ENCODE measurements at places on chromosomes 1 and 21. TPM values are rescaled to one million over a fixed set of nuclear protein-coding genes. Genes with fewer than 3 reads are reported as not detected.
A peak's percentile ranks its signal among the peaks of the same experiment; 100 is the strongest.

DNA sequence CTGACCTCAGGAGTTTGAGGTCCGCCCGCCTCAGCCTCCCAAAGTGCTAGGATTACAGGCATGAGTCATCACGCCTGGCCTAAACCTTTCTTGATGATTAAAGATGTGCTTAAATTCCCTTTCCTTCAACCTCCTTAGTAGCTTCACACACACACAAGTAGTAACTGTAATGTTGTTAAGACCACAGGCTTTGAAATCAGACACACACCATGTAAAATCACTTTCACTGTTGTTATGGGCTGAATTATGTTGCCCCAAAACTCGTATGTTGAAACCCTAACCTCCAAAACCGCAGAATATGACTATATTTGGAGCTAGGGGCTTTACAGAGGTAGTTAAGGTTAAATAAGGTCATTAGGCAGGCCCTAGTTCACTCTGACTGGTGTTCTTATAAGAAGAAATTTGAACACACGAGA, 180.2 kb downstream of the NR5A2 start:
- no peak overlapping the region for H3K4me3 ChIP-seq
- H3K27me3 ChIP-seq, result no peaks in the 10 kb centered on the region
- no peak for DNase-seq
- no peak overlapping the region for H3K27ac ChIP-seq
- H3K4me1 ChIP-seq, result no peaks in the 10 kb centered on the region

DNA sequence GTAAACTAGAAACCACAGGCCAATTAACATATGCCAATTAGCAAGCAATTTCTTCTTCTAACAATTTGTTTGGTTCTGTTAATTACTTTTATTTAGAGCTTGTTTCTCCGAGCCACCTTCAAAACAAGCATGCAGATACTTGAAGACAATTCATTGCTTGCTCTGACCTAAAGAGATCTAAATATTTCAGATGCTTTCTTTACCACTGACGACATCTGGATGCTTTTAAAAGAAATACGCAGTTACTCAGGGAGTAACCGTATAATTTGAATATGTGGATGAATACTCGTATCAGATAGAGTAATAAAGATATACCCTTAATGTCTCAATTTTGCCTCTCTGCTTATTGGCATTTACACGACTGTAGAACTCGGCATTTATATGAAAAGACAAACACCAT, 390.0 kb downstream of the DISC1 start:
- H3K4me3 ChIP-seq, result no peak overlapping the region
- H3K27me3 ChIP-seq, result no peaks in the 10 kb centered on the region
- DNase-seq, result no peak
- H3K4me1 ChIP-seq, result peaks cover 9% of the 10 kb centered on the region

DNA sequence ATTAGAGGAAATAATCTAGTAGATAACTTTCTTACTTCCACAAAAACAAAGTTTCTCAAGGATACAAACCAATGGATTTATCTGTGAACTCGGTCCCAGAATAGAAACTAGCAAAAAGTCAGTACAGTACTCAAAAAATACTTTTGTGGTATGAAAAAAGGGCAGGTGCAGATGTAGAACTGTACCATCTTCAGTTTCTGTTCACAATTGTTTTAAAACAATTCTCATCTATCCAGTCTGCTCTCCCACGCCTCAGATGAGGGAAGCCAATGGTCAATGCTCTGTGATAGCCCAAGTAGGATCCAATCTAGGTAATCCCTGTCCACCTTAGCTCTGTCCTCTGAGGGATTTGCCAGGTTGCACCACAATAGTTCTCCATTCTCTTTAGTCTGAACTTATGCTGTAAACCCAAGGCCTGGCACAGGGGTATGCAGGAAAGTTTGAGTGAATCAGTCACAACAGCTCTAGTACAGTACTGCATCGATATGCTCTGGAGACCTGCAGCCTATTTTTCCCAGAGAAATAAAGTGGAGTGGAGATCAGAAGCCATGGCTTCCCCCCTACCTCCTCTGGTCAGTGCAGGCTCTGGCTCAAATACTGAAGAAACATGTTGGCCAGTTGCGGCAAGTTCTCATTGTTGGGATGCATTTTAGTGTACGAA, 1.4 kb downstream of the KTI12 start:
- H3K27me3 ChIP-seq, result peaks cover 4% of the 10 kb centered on the region
- H3K4me3 ChIP-seq, result peak overlapping the region; percentile 93
- H3K4me1 ChIP-seq, result peaks cover 12% of the 10 kb centered on the region
- peak overlapping the region; percentile 64 for H3K27ac ChIP-seq
- H3K36me3 ChIP-seq, result no peaks in the 10 kb centered on the region

- no peak overlapping the region for H3K4me3 ChIP-seq
- H3K4me1 ChIP-seq, result peaks cover 33% of the 10 kb centered on the region
- DNase-seq, result no peak
These were observed 60.9 kb downstream of the PRDM2 start for GRCh38 chr1:13760921-13761320.

DNA sequence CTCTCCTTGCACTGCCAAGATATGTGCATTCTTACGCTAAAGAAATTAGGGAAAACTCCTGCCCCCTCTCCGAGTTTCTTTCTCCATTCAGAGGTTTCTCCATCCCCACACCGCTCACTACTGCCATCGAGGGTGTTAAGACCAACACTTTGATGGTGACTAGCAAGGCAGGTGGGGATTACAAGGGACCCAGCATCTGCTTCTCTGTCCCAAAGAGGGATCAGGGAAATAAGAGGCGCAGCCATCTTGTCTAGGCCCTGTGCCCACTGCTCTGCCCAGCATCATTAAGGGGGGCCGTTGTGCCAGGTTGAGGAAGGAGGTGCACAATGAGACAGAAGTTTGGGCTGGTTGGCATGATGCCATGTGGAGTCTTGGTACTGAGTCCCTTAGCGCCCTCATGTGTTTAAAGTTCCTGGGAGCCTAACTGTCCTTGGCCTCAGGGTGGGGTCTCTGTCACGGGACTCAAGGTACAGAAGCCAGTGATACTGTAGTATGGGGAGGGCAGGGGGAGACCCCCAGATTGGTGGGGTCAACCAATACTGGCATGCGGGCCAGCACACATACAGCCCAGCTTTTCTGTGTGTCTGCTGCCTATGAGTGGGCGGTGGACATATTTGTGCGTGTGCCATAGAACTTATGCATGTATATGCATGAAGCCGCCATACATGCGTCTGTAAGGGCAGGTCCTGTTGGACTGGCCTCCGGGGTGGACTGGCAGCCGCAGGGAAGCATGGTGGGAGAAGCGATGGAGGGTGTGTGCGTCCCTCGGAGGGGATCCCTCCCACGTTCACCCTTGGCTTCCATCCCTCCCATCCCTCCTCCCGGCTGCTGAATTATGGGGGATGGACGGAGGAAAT, 5.5 kb downstream of the EFNA3 start:
- no peaks in the 10 kb centered on the region for H3K36me3 ChIP-seq
- H3K4me1 ChIP-seq, result peaks cover 23% of the 10 kb centered on the region
- H3K27ac ChIP-seq, result no peak overlapping the region
- no peak for DNase-seq

GRCh38 chr1:50959303-50959912, 659 bp downstream of the FAF1 start:
- H3K4me1 ChIP-seq, result peaks cover 10% of the 10 kb centered on the region
- DNase-seq, result no peak
- H3K27ac ChIP-seq, result peak overlapping the region; percentile 89
- peaks cover 8% of the 10 kb centered on the region for H3K27me3 ChIP-seq
- no peaks in the 10 kb centered on the region for H3K36me3 ChIP-seq
- H3K4me3 ChIP-seq, result peak overlapping the region; percentile 95

GRCh38 chr1:74629283-74629682, 44.3 kb downstream of the ERICH3 start:
- peak overlapping the region; percentile 68 for H3K4me3 ChIP-seq
- H3K36me3 ChIP-seq, result no peaks in the 10 kb centered on the region
- H3K4me1 ChIP-seq, result peaks cover 27% of the 10 kb centered on the region
- H3K27me3 ChIP-seq, result peaks cover 3% of the 10 kb centered on the region

- peak overlapping the region; percentile 51 for H3K4me3 ChIP-seq
- peak; percentile 47 for DNase-seq
- no peaks in the 10 kb centered on the region for H3K27me3 ChIP-seq
- no peak overlapping the region for H3K27ac ChIP-seq
- peaks cover 2% of the 10 kb centered on the region for H3K4me1 ChIP-seq
These were observed 29.0 kb downstream of the SPEN start for GRCh38 chr1:15876357-15877055.

Gene TESK2
- total RNA-seq, result 3.3 TPM

Gene NRDC
- 127 TPM for total RNA-seq

DNA sequence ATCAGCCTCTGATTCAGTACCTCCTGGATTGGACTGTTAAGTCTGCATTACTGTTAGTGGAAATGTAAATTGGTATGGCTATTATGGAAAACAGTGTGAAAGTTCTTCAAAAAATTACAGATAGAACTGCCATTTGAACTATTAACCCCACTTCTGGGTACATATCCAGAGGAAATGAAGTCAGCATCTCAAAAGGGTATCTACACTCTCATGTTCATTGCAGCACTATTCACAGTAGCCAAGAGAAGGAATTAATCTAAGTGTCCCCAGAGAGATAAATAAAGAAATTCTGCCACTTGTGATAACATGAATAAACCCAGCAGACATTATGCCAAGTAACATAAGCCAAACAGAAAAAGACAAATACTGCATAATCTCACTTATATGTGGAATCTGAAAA, 676.0 kb downstream of the PLA2G4A start:
- DNase-seq, result no peak
- H3K27ac ChIP-seq, result no peak overlapping the region
- no peak overlapping the region for H3K4me3 ChIP-seq
- no peaks in the 10 kb centered on the region for H3K36me3 ChIP-seq

DNA sequence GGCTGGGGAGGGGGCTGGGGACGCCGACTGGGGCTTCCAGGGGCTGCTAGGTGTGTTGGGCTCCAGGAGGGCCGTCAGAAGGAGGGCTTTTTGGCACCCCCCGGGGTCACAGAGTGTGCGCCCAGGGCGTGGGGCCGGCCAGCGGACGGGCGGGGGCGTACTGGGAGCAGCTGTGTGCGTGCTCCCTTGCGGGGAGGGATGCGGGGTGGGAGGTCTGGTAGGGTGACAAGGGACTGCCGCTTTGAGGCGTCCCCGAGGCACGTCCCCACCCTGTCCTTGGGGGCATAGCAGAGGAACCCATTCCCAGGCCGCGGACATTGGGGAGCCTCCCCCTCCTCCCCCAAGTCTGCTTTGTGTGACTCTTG, 1.1 kb downstream of the FOXO6 start:
- peaks cover 7% of the 10 kb centered on the region for H3K27me3 ChIP-seq
- DNase-seq, result no peak
- H3K4me3 ChIP-seq, result peak overlapping the region; percentile 84
- peaks cover 46% of the 10 kb centered on the region for H3K4me1 ChIP-seq
- no peaks in the 10 kb centered on the region for H3K36me3 ChIP-seq

Gene COL16A1
- total RNA-seq, result 52.2 TPM

- DNase-seq, result no peak
- peaks cover 11% of the 10 kb centered on the region for H3K27me3 ChIP-seq
- H3K27ac ChIP-seq, result no peak overlapping the region
- H3K4me1 ChIP-seq, result no peaks in the 10 kb centered on the region
These were observed 8.1 kb upstream of the TSPAN1 start for GRCh38 chr1:46166521-46167462.

DNA sequence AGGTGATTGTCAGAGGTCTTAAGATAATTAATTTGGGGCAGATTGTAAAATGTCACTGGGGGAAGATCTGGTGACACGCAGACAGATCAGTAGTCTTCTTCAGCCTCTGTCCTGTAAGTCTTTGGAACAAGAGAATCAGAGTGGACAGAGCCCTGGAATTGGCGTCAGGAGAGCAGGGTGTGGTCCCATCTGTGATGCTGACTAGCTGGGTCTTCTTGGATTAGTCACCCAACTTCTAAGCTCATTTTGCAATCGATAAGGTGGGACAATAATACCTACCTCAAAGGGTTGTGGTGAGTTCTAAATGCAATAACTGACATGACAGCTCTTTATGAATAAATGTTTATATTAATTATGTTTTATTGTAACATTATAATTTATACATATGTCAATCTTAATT, 4.8 kb downstream of the FASLG start:
- no peak overlapping the region for H3K4me3 ChIP-seq
- H3K27ac ChIP-seq, result no peak overlapping the region
- no peaks in the 10 kb centered on the region for H3K36me3 ChIP-seq
- no peaks in the 10 kb centered on the region for H3K4me1 ChIP-seq
- H3K27me3 ChIP-seq, result no peaks in the 10 kb centered on the region

- peak overlapping the region; percentile 92 for H3K4me3 ChIP-seq
- H3K27ac ChIP-seq, result peak overlapping the region; percentile 90
- peaks cover 6% of the 10 kb centered on the region for H3K27me3 ChIP-seq
- no peaks in the 10 kb centered on the region for H3K36me3 ChIP-seq
- peak; percentile 78 for DNase-seq
- H3K4me1 ChIP-seq, result peaks cover 12% of the 10 kb centered on the region
These were observed 296 bp upstream of the RNPEP start for GRCh38 chr1:201982082-201982622.

Gene CD84
- not detected for total RNA-seq

DNA sequence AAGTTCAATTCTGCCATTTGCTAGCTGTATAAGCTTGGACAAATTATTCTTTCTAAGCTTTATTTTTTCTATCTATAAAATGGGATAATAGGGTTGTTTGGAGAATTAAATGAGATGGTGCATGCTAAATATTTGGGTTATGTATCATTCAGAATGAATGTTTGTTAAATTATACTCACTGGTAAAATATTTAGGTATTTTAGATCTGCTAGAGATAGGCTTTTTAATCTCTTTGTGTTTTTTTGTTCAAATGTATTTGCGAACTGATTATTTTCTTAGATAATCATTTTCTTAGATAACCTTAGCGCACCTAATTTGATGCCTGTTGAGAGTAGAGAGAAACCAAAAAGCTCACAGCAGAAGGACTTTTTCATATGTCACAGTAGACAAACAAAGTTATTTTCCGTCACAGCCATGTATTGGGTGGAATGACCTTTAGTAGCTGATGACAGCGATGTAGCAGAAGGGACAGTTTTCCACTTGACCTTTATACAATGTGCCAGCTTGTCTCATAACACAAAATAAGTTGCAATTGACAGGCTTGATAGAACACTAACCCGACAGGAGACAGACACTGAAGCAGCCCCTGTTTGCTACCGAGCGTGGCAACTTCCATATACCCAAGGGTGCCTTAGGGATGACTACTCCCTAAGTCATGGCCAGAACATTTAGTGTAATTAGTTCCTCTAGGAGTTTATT, 93.0 kb downstream of the DISC1 start:
- DNase-seq, result no peak
- peaks cover 4% of the 10 kb centered on the region for H3K27me3 ChIP-seq
- no peak overlapping the region for H3K4me3 ChIP-seq
- no peak overlapping the region for H3K27ac ChIP-seq

All from glutamatergic neuron (in vitro differentiated cells).